SW480 (cell line): ENCODE measurements at places on chromosomes 3 and 15.

DNA sequence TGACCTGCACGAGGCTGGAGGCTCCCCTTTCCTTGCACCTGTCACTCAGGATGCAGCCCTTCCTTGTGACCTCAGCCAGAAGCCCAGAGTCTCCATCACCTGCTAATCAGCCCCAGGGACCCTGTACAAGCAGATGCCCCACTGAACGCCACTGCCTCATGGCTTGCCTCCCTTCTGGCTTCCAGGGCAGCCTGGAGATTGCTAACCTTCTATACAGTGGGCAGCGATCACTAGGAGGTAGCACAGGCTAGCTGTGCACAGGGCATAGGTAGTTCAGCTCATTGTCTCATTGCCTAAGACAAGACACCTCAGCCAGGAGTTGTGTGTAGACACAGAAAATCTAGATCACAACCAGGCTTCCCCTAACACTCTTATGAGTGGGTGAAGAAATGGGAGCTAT is 49.3 kb downstream of the SSUH2 start:
- DNase-seq, result no peak

DNA sequence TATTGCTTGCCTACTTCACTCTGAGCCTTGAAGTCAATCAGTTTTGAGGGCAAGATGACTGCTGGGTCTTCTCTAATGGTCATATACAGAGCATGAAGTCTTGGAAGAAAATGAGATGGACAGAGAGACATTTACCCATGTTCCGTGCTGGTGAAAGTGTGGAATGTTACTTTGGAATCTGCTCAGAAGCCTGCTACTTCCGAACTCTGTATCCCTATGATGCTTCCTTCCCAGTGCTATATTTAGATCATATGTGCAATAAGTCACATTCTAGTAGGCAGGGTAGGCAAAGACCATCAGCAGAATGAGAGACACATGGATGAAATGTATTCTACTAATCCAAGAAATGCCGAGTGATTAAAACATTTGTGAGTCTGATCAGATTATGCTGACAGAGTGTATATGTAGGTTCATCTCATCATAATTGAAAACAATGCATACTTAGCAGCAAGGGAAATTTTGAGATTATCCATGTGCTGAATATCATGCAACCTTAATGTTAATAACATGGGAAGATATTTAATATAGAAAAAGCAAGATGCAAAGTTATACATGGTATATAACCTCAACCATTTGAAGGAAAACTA is 60.5 kb downstream of the RAB7A start:
- no peak for DNase-seq

DNA sequence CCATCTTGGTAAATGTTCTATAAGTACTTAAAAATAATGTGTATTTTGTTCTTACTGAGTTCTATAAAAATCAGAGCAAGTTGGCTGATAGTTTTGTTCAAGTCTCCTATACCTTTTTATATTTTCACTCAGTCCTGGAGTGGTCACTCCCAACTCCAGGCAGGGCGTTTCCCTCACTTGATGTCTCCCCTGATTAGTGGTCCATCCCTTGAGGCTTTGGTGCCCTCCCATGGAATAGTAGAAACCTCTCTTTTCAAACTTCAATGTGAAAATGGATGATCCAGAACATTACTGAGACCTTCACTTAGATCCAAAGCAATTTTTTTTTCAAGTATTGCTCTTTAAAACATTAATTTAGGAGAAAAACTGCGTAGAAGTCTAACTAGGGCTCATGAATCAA is 25.0 kb upstream of the SCN10A start:
- peak; percentile 12 for DNase-seq

GRCh38 chr3:10918011-10918410 is 74.5 kb upstream of the SLC6A1 start:
- no peak for DNase-seq

DNA sequence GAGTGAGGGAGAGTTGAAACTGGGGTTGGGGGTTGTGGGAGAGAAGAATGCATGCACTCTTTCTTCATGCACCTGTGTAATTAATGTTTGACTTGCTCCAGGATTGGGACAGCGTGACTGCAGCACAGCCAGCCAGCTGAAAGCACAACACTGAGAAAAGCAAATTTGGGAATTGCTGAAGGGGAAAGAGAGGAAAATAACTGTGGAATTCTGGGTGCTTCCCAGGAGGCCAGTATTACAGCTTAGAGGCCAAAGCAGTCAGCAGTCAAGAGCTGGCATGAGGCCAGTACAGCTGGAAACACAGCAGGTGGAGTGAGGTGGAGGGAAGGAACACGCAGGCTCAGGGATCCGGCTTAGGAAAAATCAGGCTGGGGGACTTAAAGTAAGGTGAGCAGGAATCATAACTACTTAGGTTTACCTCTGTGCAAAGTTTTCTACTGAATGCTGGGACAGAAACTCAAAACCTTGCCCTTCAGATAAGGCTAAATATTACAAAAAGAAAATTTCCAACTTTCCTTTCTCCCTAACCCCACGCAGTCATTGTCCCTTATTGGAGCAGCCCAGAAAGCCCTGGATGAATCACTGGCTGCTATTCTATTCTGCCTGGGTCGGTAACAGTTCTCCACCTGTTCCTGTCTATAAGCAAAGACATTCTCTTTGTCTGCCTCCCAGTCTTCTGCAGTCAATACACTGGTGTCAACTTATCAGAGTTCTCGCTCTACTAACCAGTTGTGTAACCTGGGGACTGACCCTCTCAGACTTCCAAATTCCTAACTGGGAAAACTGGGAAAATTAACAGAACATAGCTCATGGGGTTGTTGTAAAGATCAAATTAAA is 167.2 kb downstream of the MAGI1 start:
- DNase-seq, result no peak
